ENCODE measurements at places on chromosomes 3 and 15.

- no peak for DNase-seq
Observed at GRCh38 chr3:182292591-182292990, 500.7 kb upstream of the ATP11B start.

GRCh38 chr15:58115692-58116091 lies 22.5 kb upstream of the AQP9 start:
- no peak for DNase-seq

- no peak for DNase-seq
Observed at GRCh38 chr15:37524601-37525000, 409.8 kb upstream of the TMCO5A start.

DNA sequence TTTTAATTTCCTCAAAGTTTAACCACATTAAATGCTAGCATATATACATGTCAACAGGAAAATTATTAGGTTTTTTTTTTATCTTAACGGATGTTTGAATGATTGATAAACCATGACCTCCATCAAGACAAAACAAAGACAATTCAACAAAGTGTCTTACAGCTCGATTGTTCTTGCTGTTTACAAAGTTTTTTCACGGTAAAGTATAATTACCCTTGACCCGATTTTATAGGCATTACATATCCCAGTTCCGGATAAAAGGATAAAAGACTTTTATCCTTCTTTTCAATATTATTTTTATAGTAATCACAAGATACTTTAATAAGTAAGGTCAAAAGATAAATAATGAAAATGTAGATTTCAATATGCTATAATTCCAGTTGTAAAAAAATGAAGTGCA lies 96.9 kb downstream of the RORA start:
- no peak for DNase-seq

- DNase-seq = no peak
Observed at GRCh38 chr3:81419228-81419627, 342.2 kb downstream of the GBE1 start.

- DNase-seq = no peak
Observed at GRCh38 chr3:186264608-186265400, 97.2 kb downstream of the DGKG start.

DNA sequence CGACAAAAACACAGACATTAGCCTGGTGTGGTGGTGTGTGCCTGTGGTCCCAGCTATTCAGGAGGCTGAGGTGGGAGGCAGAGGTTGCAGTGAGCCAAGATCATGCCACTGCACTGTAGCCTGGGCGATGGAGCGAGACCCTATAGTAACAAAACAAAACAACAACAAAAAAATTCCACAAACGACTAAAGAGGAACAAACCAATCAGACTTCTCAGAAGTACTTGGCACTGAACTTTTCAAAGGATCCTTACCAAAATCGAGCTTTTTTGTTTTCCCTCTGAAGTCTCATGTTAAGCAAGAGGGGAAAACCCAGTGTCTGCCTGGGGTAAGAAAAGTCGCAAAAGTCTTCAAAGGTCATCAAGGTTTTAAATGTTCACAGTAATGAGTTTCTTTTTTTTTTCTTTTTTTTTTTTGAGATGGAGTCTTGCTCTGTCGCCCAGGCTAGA lies 30.1 kb upstream of the TFRC start:
- no peak for DNase-seq

- no peak for DNase-seq
Observed at GRCh38 chr3:49805367-49805782, 2.3 kb downstream of the INKA1 start.

DNA sequence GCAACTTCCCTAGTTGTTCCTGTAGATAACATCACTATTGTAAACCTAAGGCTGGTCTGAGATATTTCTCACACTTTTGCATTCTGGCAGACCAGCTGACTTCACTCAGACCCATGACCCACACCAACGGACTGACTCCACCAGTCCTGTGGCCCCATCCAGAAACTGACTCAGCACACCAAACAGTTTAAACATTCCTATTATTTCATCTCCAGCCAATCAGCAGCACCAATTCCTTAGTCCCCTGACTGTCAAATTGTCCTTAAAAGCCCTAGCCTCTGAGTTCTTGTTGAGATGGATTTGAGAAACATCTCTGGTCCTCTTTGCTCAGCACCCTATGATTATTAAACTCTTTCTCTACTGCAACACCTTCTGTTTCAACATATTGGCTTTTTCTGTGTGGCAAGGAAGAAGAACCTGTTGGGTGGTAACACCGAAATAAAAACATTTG lies 12.2 kb upstream of the IDH2 start:
- no peak for DNase-seq

GRCh38 chr3:176587089-176587488 lies 610.2 kb downstream of the TBL1XR1 start:
- no peak for DNase-seq

DNA sequence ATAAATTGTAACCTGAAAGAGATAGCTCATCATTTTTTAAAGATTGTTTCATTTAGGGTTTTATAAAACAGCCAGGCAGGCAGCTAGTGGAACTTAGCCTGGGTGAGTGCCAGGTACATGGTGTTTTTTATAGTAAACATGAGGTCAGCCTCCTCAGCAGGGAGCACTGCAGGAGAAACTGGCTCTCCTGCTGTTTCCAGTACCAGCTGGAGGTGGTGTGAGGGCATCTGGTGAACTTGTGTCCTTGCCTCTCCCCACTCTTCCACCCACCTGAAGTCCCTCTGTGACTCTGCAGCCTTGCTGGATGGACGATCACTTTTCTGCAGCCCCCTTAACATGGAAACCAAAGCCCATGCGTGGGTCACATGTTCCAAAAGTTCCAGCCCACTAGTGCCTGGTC lies 128.4 kb downstream of the FAM174B start:
- no peak for DNase-seq

- DNase-seq = no peak
Observed at GRCh38 chr15:75532413-75533250, 46.5 kb downstream of the PTPN9 start.

DNA sequence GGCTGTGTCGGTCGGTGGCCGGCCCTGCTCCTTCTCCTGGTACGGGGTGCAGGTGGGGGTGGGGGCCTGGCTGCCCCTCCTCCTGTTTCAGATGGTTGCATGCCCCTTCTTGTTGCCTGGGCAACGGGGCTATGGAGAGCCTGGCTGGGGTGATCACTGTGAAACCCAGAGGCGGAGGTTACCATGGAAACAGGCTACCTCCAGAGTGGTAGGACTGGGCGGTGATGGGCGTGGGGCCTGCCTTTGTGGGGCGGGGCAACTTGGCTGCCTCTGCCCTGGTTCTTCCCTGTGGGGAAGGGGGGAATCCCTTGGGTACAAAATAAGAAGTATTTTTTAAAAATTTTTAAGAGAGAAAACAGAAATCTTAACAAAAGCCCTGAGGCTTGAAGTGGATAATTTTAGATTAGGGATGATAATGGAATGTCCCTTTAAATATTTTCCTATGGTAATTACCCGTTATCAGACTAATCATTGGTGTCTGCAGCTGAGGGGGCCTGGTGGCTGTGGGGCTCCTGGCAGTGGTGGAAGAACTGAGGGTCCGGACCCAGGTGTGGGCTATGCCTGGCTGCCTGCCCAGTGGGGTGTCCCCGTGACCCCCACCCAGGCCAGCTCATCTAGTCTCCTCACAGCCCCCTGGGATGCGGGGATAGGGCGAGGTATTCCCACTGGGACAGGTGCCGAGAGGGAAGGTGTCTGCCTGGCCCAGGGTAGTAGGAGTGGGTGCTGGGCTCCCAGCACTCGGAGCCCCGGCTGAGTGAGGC lies 32.5 kb downstream of the PLXNA1 start:
- DNase-seq = no peak

- no peak for DNase-seq
Observed at GRCh38 chr3:177961784-177962183, 574.5 kb upstream of the KCNMB2 start.

DNA sequence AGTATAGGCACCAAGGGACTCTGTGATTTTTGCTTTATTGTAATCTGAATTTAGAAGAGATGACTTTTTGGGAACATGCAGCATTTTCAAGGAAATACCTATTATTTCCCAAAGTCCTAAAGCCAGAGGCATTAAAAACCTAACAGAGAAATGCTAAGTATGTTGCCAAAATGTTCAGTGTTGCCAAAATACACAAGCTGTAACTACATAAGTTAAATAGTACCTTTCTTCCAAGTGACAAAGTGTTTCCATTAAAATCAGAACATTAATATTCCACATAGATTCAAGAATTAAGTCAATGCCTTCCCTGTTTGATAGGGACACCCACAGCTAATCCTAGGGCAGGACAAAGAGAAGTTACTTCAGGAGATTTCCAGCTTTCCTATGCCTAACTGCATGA lies 42.0 kb downstream of the MKRN2 start:
- no peak for DNase-seq

DNA sequence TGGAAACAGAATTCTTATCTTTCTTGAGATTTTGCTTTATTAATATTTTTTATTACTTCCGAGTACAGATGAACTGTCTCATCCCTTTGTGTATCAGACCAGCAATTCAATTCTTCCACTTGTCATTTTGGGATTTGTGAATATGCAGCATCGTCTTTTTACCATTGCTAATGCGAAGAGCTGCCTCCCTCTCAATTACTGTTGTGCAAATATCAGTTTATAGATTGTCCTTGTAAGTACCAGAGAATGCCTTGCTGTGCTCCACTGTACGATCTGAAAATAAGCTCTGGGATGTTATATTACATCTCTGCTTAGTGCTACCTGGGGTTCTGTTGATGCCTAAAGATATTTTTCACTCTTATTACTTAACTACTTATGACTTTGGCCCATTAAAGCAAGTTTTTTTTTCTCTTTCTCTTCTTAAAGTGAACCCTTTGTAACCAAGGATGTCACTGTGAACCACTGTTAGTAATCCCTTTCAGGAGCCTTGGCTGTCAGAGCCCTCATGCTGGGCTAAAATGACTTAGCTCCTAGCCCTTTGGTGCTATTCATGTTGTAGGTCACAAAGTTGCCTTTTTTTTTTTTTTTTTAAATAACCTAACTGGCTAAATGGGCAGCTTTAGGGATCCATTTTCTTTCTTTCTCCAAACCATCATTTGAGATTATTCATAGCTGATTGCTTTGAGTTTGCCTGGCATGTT lies 382.9 kb downstream of the FEZF2 start:
- DNase-seq = no peak

- DNase-seq = no peak
Observed at GRCh38 chr3:73745526-73746191, 120.9 kb upstream of the PDZRN3 start.

Measured in stimulated activated CD4-positive, alpha-beta T cell treated with anti-CD3 and anti-CD28 coated beads, Interleukin-1b, Interleukin-23, amount 100 ng/mL, for 1 hour (primary cell).